ENCODE measurements at places on chromosomes 1 and 21.
A peak's percentile ranks its signal among the peaks of the same experiment; 100 is the strongest.

DNA sequence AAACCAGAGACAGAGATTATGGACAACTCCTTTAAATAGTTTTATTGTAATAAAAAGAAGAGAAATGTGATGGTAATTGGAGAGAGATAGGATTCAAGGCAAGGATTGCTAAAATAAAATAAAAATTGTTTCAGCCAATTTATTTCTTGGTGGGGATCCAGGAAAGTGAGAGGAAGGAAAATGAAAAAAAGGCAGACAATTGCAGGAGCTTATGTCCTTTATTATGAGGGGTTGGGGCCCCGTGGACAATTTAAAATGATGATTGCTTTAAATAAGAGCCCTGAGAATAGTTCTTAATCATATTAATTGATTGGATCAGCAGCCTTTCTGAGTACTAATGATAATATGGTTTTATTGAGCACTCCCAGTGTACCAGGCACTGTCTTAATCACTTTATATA, 40.2 kb downstream of the RGS2 start:
- no peak for DNase-seq

GRCh38 chr1:118692143-118692542, 296.0 kb downstream of the TBX15 start:
- DNase-seq: no peak

GRCh38 chr1:9069326-9070100, at the start of gene SLC2A5:
SLC2A5 (minus strand) TSS chr1:9069635; CDS start chr1:9069536, 99 bp downstream.
- peak; percentile 90 for DNase-seq

- DNase-seq: no peak
Observed at GRCh38 chr21:26719750-26720149, 125.5 kb downstream of the ADAMTS1 start.

- DNase-seq: no peak
Observed at GRCh38 chr1:30675761-30676160, 47.6 kb downstream of the MATN1 start.

GRCh38 chr1:245823408-245824147, 668.8 kb downstream of the KIF26B start:
- DNase-seq: no peak

DNA sequence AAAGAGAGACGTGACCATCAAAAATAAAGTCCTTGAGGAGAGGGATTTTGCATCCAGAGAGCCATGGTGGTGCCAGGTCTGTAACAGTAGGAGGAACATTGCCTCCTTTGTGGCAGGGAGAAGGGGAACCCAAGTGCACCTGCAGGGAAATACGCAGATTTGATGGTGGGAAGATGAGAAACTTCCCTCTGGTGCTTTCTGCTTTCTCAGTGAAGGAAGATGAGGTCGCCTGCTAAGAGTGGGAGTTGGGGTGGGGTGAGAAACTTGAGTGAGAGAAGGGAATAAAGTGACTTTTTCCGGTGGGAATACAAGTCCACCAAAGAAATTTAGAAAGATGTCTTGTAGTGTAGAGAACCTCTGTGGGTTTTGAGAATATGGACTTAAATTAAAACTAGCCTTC, 9.1 kb downstream of the PLA2G4A start:
- DNase-seq: no peak

DNA sequence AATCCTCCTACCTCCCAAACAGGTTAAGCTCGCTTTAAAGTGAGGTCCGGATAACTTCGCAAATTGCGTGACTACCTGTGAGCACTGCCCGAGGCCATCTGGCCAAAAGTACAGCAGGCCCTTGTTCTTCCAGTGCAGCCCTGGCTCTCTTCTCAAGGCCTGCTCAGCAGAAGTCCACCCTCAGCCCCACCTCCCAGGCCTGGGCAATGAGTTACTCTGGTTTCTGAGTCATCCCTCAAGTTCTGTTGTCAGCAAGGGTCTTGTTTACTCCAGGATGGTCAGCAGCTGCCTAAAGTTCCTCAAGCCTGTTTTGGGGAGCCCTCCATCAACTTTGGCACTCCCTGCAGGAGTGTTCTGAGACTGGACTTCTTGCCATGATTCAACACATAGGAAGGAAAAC, 101.7 kb downstream of the BCAR3 start:
- DNase-seq: no peak

- no peak for DNase-seq
Observed at GRCh38 chr1:100441146-100441545, 88.8 kb downstream of the CDC14A start.

DNA sequence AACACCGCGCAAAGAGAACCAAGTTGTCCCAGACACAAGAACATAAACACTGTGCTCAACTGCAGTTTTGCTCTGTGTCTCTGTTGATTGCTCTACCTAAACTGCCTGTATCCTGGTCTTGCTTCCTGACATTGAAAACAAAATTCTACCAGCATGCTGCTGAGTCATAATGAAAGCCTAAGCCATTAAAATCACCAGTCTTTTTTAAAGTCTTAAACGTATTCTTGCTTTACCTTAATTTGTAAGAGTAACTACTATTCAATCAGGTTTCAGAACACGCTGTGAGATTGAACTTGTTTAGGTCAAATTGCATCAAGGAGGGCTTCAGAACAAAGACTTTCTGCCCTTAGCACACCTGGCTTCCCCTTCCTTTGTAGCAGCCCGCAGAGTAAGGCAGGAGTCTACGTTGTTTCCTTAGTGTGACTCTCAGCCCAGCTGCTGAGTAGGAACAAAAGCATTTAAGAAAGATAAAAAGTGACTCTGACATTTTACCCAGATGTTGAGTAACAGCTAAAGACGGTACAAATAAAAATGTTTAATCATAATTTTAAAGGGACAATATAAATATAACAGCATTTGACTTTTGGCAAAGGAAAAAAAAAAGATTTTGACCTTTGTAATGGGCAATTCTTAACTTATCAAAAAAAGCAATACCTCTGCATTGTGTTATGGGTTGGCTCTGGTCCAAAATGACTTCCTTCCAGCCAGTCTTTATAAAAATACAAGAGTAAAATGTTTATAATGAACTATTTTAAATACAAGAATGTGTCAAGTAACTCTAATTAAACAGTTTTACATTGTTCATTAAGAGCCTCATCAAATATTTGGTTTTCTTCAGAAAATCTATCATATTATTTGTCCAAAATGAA, 186.9 kb upstream of the ADGRL4 start:
- DNase-seq: no peak

DNA sequence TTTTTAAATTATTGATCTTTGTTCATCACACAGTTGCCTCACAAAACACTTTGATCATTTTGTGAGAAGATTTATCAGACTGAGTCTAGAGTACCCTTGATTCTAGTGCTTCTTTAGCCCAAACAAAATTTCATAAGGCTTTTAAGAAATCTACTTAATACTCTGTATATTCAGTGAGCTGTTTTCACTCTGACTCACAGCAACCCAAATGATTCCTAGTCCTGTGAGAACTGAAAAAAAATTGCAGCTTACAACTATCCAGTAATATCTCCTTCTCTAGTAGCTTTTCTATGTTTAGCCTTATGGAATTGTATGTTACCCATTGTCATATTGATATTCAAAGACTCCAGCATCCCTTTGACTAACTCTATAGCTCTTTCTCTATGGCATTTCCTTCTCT, 915.6 kb downstream of the AMY1C start:
- no peak for DNase-seq

DNA sequence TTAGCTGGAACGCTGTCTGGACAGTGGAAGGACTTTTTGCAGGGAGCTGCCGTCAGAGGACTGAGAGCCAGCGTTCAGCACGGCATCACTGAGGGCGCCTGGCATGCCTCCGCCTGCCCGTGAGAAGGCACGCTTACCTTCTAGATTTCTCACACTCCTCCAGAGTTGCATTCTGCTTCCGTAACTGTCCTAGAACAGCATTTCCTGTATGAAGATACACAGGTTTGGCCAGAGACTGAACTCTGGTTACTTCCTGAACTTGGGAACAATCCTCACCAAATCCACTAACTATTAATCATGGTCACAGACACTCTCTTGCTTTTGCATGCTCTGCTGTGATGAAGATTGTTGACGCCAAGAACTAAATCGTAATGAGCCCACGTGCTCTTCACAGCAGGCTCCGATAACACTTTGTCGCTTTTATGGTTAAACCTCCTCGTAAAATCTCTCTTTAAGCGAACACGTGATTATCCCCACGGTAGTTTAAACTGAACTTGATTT, 93.5 kb downstream of the KIF26B start:
- DNase-seq: no peak

- DNase-seq: no peak
Observed at GRCh38 chr21:46515109-46515508, 56.4 kb downstream of the DIP2A start.

GRCh38 chr1:232943679-232944252, 6.6 kb upstream of the NTPCR start:
- DNase-seq: no peak

- no peak for DNase-seq
Observed at GRCh38 chr1:64829411-64830029, 84.6 kb downstream of the RAVER2 start.

- DNase-seq: no peak
Observed at GRCh38 chr1:70887936-70888335, 159.7 kb downstream of the PTGER3 start.

- no peak for DNase-seq
Observed at GRCh38 chr1:238789916-238790667, 596.3 kb upstream of the CHRM3 start.
